ENCODE measurements at places on chromosomes 12 and 14. TPM values are rescaled to one million over a fixed set of nuclear protein-coding genes. Genes with fewer than 3 reads are reported as not detected.

The ZDHHC22 gene
- not detected for total RNA-seq

The NEUROD4 gene
- not detected for total RNA-seq

The SIX6 gene
- not detected for total RNA-seq

The VAMP1 gene
- 12.0 TPM for total RNA-seq

The LTBR gene
- 138 TPM for total RNA-seq

The ANKRD33 gene
- not detected for total RNA-seq

The BHLHE41 gene
- 1.6 TPM for total RNA-seq

The FAR2 gene
- 14.8 TPM for total RNA-seq
